ENCODE measurements at places on chromosomes 12 and 14.

DNA sequence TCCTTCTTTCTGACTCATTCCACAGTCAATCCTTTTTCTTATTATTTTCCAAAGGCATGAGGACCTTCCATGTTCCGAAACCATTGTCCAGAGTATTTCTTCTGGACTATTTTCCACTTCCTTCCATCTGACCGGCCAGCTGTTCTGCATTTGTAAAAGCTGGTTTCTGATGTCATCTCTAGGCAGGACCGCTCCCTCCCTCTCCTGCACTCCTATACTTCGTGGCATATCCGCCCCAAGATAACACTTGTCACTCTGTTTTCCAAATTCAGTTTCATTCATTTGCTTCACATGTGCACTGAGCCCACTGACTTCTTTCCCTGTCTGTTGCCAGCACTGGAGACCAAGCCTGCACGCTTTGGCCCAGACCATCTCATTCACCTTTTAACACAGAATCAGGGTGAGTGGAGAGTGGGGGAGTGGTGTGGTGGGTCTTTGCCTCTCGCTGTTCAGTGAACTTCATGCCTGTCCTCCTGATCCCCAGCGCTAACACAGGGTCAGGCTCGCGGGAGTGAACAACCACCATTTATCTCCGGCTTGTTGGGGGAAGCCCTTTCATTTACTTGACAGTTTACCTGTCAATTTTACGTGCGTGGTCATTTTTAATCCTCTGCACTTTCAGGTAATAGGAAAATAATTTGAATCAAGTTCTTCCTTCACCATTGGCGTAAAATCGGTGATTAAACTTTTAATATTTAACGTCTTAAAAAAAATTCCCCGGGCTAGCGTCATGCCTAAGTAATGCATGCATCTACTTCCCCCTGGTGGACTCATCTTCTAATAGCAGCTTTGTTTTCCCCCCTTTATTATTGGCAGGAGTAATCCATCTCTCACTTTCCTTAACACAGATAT, 52.5 kb downstream of the C12orf75 start:
- DNase-seq: no peak

DNA sequence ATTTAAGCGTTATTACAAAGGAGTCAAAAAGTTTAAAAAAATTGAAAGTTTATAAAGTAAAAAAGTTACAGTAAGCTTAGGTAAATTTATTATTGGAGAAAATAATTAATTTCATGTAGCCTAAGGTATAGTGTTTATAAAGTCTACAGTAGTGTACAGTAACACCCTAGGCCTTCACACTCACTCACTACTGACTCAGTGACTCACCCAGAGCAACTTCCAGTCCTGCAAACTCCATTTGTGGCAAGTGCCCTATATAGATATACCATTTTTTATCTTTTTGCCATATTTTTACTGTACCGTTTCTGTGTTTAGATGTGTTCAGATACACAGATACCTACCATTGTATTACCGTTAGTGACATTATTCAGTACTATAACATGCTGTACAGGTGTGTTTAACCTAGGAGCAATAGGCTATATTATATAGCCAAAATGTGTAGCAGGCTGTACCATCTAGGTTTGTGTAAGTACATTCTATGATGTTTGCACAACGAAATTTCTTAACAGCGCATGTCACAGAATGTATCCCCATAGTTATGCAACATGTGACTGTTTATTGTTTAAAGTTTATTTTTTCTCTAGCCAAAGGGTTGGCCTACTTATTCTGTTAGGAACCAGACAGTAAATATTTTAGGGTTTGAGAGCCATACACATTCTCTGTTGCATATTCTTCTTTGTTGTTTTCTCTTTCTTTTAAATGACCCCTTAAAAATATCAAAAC, 155.5 kb downstream of the PCNX1 start:
- no peak for DNase-seq

GRCh38 chr12:68727776-68728175, 18.2 kb upstream of the SLC35E3 start:
- DNase-seq: no peak

- DNase-seq: no peak
Observed at GRCh38 chr12:113271853-113272561, 50.7 kb downstream of the TPCN1 start.

DNA sequence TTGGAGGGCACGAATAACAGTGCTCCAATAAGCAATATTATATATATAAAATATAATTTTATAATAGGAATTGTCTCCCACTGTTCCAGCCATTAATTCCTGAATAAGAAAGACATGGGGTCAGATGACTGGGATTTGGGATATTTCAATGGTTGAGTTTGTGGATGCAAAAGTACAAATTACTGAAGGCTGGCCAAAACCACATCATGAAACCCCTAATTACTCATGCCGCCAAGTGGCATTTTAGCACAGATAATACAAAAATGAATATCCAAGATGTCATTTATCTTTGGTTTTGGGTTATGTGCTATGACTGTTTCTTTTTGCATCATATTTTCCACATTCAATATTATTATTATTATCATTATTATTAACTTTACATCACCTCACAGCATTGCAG, 261.4 kb upstream of the TBX3 start:
- no peak for DNase-seq

DNA sequence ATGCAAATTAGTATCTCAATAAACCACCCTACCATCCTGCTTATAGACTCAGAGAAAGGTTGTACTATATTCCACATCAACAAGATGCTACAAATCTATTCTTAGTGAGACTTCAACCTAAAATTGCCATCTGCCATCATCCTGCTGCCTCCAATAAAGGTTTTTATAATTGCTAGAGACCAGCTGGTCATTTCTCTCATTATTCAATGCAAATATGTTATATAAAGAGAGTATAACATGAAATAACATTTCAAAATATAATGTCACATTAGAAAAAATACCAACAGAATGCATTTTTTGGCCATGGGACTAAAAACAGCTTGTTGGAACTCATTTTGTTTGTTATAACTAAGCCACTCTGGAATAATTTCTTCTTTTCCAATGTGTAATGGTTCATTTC, 247.3 kb downstream of the LRIG3 start:
- no peak for DNase-seq

- DNase-seq: no peak
Observed at GRCh38 chr12:16870845-16871244, 264.9 kb upstream of the LMO3 start.

DNA sequence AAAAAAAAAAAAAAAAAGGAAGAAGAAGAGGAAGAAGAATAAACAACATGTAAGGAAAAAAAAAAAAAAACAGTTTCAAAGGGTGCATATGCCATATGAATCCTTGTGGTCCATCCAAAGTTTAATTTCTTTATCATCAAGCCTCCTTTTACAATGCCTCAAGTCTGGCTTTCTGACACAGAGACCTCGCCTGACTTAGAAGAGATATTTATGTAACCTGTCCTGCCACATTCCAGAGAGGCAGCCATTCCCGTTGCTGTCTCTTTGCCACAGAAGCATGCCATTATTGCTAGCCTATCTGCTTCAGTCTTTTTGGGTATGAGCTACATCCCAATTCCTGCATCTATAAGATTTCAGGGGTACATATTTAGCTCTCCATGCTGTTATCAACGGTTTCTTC, 596.7 kb upstream of the ATP2B1 start:
- DNase-seq: no peak

DNA sequence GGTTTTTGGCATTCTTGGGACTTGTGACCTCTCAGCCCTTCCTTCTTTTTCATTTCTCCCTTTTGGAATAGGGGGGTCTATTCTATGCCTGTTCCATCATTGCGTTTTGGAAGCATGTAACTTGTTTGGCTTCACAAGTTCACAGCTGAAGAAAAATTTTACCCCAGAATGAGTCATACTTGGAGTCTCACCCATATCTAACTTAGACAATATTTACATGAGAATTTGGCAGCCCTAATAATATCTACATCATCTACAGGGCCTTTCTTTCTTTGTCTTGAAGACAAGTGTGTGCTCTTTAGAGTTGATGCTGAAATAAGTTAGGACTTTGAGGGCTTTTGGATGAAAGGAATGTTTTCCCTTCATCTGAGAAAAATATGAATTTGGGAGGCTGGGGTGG, 1312.9 kb upstream of the FLRT2 start:
- no peak for DNase-seq

All from NK-92 treated with Interleukin-12 subunit alpha and Interleukin-12 subunit beta, amount 100 ng/mL, for 24 hours (cell line).